Karpas-422 (cell line): ENCODE measurements at places on chromosomes 16 and 17. TPM values are rescaled to one million over a fixed set of nuclear protein-coding genes. Genes with fewer than 3 reads are reported as not detected.

Gene CA5A
- not detected in 2 replicates for total RNA-seq

DNA sequence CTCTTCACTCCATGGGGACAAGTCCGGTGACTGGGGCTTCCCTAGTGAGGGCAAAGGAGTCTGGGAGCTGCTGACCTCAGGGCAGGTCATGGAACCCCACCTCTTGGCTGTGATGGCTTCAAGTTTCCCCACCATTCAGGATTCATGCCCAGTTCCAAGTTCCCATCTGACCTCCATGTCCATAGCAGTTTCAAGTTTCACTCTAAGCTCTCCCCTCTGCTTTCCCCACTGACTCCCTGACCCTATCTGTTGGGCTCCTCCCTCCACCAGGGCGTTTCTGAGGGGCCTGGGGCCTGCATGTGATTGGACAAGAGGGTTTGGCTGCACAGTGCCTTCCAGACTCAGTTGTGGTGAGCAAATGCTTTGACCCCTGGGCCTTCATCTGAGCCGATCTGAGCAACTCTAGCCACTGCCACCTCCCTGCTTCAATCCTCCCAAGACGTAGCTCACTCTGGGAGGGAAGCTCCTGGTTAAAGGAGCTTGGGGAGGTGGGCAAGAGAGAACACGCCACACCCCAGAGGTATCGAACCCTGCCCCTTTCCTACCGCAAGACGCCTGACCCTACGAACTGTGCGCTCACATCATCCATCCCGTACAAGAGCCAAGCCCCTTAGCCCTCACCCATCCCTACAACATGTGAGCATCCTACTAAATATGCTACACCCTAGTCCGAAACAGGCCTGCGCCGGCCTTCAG lies 8.3 kb downstream of the ZNF629 start:
- no peak for DNase-seq

DNA sequence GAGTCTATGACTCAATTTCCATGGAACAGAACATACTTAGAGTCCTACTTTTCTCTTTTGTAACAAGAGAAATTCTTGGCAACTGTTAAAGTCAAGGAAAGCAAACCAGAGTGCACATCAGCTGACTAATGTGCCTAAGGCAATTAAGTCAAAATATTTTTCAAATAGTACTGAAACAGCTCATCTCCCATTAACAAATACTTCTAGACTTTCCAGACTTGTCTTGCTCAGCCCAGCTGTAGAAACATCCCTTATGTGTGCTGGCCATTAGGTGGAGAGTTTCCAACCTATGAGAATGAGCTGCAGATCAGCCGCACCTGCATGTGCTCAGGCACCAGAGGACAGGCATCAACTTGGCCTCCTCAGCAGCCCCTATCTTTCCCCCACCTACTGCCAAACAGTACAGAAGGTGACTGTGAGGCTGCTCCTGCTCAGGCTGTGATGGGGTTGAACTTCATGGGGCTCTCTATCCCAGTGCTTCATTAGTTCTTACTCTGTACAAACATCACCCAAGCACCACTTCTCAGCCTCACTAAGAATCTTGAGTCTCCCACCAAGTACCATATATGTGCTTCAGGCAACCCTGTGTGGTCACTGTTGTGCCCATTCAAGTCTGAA lies 32.2 kb downstream of the TEX2 start:
- DNase-seq: no peak

DNA sequence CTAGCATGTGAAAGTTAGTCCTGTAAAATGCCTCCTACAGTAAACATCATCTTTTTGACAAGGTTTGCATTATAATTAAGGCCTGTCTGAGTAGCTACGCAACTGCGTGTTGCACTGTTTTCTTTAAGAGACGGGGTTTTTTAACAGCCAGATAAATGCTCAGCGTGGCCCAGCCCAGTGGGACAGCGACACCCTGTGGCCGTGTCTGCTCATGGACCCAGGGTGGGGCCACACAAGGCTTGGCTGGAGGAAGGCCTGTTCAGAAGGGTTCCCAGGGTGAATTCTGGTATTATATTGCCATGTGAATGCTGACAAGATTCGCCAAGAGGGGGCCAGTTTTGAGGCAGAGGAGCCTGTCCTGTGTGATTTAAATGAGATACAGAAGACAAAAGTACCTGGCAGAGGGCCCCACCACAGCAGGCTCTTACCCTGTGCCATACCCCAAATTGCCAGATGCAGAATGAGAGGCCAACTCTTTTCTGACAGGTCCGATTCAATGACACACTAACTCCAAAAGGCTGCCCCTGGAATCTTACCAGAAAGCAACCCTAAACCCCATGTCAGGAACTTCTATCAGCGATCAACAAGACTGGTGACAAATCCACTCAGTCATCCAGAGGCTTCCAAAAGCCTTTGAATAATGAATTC lies 65.9 kb upstream of the IRX6 start:
- DNase-seq: peak; percentile 92

GRCh38 chr16:87351320-87351698 lies 32.3 kb downstream of the FBXO31 start:
- no peak for DNase-seq

DNA sequence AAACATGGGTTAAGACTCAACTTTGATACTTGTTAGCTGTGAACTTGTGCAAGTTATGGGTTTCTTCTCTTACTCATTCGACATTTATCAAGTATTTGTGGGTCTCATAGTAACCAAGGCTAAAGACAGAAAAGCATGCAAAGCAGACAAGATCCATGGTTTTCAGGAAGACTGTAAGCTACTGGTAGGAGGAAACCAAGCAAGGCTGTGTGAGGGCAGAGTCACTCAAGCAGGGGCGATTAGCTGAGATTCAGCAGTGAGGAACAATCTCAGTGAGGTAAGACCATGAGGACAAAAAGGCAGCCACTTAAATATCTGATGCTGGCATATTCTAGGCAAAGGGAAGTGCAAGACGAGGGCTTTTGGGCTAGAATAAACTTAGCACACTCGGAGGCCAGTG lies 29.5 kb downstream of the MBTD1 start:
- DNase-seq: peak; percentile 79
